ENCODE measurements at places on chromosomes 11 and 22.

DNA sequence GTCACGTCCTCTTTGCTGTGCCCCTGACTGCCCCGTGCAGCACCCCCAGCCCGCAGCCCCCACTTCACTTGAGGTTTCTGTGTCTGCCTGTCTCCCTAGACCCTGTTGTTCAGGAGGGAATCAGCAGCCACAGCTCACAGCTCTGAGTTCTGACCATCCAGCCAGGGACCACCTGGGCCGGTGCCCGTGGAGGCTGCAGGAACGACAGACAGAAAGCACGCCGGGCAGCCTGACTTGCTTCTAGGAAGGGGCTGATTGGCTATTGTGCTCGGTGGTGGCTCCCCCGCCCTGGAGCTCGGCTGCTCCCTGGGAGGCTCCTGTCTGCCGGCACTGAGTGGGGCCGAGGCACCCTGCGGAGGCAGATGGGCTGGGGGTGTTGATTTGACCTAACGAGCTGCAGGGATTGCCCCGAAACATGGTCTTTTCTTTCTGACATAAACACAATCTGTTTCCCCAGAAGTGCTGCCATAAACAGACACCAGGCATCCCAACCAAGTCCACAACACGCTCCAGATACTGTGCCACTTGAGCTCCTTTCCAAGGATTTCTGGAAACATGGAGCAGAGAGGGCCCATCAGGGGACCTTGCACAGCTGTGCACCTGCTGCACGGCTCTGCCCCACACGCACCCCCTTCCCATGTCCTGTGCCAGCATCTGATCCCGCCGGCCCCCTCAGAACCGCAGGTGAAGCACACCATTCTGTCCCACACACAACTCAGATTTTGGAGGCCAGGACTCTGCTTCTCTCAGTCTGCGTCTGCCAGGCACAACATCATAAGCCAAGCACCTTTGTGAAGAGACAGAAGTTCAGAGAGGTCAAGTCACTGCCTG lies 855.9 kb downstream of the TBC1D22A start:
- no peak overlapping the region for H3K27ac ChIP-seq
- H3K4me3 ChIP-seq, result no peak overlapping the region
- H3K36me3 ChIP-seq, result no peaks in the 10 kb centered on the region
- DNase-seq, result no peak
- no peaks in the 10 kb centered on the region for H3K4me1 ChIP-seq

GRCh38 chr11:11011617-11012016 lies 153.8 kb upstream of the ZBED5 start:
- DNase-seq, result no peak
- no peaks in the 10 kb centered on the region for H3K4me1 ChIP-seq
- no peak overlapping the region for H3K4me3 ChIP-seq
- H3K27ac ChIP-seq, result no peak overlapping the region

GRCh38 chr11:10744206-10744605 lies 6.8 kb upstream of the CTR9 start:
- no peaks in the 10 kb centered on the region for H3K36me3 ChIP-seq
- no peaks in the 10 kb centered on the region for H3K27me3 ChIP-seq
- H3K4me1 ChIP-seq, result peaks cover 22% of the 10 kb centered on the region
- no peak overlapping the region for H3K27ac ChIP-seq
- no peak overlapping the region for H3K4me3 ChIP-seq

- H3K27me3 ChIP-seq, result no peaks in the 10 kb centered on the region
- no peak overlapping the region for H3K27ac ChIP-seq
- no peak overlapping the region for H3K4me3 ChIP-seq
- H3K36me3 ChIP-seq, result no peaks in the 10 kb centered on the region
- H3K4me1 ChIP-seq, result peaks cover 5% of the 10 kb centered on the region
Measured at GRCh38 chr11:76371170-76371569, 9.8 kb downstream of the THAP12 start.

Measured in PC-9 (cell line).